Frontal cortex (tissue), 4 donors: ENCODE measurements at places on chromosomes 2 and 18. TPM values are rescaled to one million over a fixed set of nuclear protein-coding genes. Genes with fewer than 3 reads are reported as not detected.

KDM3A gene
- total RNA-seq = 19.6 TPM

DNA sequence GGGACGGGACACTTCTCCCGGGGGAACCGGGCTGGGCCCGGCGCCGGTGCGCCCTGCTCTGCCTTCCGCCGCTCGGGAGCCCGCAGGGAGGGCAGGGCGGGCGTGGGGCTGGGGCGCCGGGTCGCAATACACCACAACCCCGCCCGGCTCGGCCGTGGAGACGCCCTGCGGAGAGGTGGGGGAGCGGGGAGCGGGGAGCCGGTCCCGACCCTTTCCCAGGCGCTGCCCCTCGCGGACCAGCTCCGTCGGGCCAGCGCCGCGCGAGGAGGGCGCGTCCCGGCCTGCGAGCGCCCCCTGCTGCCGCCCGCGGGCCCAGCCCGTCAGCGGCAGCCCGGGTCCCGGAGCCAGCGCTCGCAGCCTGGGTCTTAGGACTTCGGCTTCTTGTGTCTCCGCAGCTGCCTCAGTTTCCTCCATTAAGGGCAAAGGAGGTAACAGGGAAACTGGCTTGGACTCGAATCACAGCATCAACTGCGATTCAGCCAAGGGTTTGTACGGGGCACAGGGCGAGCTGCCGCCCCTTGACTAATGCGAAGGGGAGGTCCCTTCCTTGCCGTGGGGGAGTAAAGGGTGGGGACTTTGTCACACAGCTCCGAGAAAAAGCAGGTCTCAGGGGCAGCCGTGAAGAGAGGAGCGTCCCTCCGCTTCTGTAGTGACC lies 635 bp upstream of the ADRA2B start:
- peak; percentile 95 for DNase-seq

DNA sequence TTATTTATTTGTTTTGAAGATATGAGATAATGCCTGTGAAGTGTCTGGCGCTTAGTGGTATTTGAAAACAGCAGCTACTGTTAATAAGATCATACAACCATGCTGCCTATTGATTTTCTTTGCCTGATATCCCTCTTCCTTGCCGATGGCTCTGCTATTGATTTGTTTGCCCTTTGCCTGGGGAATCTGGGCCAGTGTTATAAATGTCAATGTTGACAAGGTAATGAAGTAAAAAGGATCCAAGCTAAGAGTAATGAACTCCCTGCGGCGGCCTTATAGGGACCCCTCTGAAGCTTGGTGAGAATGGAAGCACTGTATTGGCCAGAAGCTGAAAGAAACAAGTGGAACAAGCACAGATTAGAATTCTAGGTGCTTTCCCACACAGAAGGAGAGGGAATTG lies 854.6 kb downstream of the CNTNAP5 start:
- DNase-seq = no peak

PPM1B gene
- 66.4 TPM for total RNA-seq

DNA sequence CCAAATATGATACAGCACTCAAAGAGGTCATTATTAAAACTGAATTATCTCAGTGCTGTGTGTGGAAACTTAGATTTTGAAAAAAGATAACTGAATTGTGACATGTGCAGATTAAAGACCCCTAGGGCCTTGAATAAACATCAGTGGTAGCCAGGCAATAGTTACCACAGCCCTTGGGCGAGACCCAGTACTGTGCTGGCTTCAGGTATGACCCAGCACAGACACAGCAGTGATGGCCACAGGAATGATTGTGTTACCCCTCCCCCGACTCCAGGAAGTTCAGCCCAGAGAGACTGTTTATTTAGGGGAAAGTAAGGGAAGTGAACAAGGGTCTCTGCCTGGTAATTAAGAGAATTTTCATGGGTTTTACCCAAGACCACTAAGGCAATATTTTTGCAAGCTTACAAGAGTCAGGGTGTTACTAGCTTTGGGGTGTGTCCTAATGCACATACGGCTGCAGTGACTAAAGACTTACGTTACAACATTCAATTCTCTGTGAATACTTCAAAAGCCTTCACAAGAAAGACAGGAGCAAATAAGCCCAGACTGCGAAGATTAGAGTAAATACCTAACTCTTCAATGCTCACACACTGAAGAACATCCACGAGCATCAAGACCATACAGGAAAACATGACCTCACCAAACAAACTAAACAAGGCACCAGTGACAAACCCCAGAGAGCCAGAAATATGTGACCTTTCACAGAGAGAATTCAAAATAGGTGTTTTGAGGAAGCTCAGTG lies 28.2 kb upstream of the ITGAV start:
- no peak for DNase-seq
